Thoracic aorta (tissue), 2 donors: ENCODE measurements at places on chromosomes 6 and 20.

- no peak for DNase-seq
Measured at GRCh38 chr6:72813807-72814596, 192.1 kb downstream of the KCNQ5 start.

- no peak for DNase-seq
Measured at GRCh38 chr6:18323935-18324705, 59.8 kb upstream of the DEK start.

GRCh38 chr20:35901678-35902544, 52.4 kb downstream of the SCAND1 start:
- no peak for DNase-seq

- DNase-seq, result no peak
Measured at GRCh38 chr6:18183766-18184165, 28.5 kb downstream of the KDM1B start.

GRCh38 chr6:64224819-64225218, 589.2 kb downstream of the PHF3 start:
- no peak for DNase-seq

GRCh38 chr20:63951398-63952209, 4.6 kb downstream of the UCKL1 start:
- DNase-seq, result no peak

GRCh38 chr6:29743568-29743967, 20.3 kb downstream of the HLA-F start:
- DNase-seq, result no peak

DNA sequence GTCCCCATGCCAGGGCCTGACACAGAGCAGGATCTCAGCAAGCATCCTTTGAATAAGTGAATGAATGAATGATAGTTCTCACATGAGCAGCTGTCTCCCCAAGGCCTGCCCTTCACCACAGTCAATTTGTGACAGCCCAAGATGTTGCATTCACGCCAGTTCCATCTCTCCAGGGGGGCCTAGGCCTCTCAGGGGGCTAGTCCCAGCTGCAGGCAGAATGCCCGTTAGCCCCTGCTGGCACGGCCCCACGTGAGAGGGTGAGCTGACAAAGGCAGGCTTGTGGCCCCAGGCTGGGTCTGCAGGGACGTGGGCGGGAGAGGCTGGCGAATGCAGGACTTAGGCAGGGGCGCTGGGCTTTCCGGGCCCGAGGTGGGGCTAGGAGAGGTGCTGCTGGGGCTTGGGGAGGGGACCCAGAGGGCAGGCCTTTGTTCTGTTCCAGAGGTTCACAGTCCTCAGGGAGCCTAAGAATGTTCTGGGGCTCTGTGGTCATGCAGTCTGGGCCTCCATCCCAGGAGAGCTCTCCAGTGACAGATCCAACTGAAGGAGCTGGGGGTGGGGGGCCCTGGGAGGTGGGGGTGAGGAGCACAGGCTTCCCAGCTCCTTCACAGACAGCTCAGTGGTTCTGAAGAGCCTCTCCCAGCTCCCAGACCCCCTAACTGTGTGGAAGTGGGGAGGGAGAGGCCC, 30.5 kb upstream of the TLDC2 start:
- DNase-seq, result no peak

DNA sequence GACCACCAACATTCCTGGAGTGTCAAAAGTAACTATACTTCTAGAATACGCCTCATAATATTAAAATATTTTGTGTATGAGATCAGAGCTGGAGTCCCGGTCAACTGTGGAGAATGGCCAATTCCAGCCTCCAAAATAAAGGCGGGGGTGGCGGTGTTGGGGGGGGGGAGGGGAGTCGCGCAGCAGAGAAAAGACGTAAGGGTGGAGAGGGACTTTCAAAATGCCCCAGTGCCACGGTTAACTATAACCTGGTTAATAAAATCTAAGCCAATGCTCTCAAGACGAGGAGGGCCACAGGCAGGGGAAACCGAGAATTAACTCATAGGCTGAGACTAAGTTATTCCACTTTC, 1.3 kb downstream of the NUP153 start:
- peak; percentile 13 for DNase-seq

DNA sequence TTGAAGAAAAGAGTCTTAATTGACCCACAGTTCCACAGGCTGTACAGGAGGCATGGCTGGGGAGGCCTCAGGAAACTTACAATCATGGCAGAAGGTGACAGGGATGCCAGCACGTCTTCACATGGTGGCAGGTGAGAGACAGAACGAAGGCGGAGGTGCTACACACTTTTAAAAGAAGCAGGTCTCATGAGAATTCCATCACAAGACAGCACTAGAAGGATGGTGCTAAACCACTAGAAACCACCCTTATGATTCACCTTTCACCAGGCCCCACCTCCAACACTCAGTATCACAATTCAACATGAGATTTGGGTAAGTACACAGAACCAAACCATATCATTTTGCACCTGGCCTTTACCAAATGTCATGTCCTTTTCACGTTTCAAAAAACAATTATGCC, 20.9 kb downstream of the TAGAP start:
- no peak for DNase-seq

DNA sequence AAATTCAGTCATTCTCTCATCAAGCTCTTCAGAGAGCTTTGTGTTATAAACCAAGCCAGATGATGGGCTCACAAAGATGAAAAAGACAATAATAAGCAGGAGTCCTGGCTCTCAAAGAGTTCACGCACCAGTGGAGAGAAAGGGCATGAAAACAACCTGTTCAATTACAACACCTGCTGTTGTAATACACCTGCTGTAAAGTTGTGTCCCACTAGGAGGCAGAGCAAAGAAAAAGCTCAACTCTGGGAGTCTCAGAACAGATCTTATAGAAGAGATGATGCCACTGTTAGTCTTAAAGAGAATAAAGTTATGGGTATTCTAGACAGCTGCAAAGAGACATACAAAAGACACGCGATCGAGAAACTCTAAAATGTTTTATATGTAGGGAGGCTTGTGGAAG, 100.6 kb downstream of the DCDC2 start:
- no peak for DNase-seq

- no peak for DNase-seq
Measured at GRCh38 chr20:6053776-6054688, at the start of gene LRRN4. LRRN4 (minus strand) TSS chr20:6054060; CDS start chr20:6052799, 1,261 bp downstream.

GRCh38 chr6:53029257-53029656, 34.2 kb upstream of the GSTA4 start:
- DNase-seq, result no peak

DNA sequence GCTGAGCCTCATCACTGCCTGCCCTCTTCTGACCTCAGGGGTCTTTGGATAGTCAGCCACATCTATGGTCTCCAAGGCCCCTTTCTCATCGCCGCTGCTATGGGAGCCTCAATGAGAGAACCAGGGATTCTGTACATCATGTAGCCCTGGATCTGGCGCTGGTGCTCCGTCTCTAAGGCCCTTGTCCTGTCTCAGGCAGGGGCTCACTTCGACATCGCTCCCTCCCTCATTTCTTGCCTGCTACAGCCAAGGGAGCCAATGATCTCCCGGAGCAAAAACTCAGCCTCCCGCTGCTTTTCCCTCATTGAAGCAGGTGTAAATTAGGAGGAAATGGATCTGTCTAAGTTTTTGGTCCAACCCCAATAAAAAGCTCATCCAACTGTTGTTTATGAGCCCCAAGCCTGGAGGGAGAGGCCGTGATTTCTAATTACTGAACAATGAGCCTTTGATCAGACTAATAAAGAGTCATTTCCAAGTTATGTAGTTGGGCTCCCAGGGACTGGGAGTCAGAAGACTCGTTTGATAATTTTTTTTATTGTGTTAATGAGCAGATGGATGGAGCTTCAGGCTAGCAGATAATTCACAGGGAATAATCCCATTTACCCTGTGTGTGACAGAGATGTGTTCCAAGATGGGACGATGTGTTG, 30.9 kb downstream of the LBP start:
- no peak for DNase-seq

DNA sequence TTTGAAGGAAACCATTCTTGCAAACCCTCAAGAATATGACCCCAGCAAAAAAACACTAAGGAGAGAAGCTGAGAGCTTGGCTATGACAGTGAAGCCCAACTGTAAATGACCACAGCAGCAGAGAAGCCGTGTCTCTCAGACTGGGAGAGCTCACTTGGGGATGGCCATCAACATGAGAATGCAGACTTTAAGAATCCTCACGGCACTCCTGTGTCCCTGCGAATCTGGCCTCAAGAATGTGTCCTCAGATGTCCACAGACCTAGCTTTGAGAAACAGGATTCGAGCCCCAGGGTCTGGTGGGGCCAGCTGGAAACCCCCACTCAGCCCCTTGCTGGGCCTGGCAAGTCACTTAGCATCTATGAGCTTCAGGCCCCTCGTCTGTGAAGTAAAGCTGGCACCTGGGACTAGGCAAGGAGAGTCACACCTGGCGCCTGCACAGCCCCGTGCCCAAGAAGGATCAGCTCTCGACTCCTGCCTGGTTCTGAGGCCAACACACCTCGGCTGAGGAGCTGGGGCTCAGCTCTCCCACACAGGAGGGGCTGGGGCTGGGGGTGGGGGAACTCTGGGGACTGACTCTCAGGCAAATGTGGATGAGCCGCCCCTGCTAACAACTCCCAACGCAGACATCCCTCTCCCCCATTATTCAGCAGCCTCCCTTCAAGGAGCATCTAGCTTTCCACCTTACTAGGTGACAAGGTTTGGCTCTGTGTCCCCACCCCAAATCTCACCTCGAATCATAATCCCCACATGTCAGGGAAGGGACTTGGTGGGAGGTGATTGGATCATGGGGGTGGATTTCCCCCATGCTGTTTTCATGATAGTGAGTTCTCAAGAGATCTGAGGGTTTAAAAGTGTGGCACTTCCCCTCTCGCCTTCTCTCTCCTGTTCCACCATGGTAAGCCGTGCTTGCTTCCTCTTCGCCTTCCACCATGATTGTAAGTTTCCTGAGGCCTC, 97.7 kb downstream of the GRM4 start:
- no peak for DNase-seq

- no peak for DNase-seq
Measured at GRCh38 chr6:114153448-114153847, 182.5 kb upstream of the HDAC2 start.

DNA sequence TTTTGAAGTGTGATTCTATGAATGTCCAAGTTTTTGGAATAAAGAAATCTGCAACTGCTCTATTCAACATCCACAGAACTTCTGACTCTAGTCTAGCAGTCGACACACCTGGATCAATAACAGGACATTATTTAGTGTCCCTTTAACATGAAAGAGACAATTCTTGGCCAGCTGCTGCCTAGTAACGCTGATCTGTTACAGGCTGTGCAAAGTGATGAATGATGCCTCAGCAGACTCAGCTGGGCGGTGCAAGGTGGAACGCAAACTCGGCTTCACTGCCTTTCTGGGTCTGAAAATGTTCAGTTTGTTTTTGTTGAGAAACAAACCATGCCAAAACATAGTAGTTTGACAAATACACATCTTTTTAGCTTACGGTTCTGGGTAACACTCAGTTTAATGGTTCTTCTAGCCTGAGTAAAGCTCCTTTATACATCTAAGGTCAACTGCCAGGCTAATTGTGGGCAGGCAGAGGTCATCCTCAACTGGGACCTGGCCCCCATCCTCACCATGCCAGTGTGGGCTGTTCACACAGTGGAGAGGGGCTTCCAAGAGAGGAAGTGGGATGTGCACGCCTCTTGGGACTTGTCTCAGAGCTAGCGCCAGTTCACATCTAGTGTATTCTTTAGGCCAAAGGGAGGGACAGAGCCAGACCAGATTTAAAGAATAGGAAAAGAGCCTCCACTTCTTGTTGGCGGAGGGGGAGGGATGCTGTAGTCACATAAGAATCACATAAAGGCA, 879.7 kb downstream of the QKI start:
- no peak for DNase-seq

DNA sequence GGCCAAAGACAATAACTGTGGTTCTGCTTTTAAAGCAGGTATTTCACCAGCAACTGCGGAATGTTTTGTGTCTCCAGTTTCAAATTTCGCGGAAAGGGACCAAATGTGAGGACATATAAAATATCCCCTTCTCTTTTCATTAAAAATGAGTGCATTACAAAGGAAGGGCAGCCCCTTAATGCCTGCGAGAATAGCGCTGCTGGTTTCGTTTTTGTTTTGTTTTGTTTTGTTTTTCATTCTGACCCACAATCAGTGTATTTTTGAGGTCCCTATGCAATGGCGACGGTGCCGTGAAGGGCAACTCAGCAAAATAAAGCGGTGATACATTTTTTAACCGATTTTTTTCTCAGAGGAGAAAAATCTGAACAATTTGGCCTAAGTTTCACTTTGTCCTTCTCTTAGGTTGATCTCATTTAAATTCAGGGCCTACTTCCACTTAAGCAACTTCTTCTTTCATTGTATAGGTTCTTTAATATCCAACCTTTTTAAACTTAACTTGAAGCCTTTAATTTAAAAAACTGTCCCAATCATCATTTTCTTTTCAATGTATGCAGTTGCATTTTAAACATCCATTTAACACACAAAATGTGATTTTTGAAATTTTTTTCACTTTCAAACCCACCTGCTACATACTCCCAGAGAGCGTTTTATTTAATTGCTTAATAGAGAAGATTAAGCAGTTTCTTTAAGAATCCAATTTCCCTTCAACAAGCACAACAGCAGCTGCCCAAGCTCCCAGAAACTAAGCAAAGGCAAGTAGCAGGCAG, 2.9 kb upstream of the HIVEP2 start:
- DNase-seq, result no peak

DNA sequence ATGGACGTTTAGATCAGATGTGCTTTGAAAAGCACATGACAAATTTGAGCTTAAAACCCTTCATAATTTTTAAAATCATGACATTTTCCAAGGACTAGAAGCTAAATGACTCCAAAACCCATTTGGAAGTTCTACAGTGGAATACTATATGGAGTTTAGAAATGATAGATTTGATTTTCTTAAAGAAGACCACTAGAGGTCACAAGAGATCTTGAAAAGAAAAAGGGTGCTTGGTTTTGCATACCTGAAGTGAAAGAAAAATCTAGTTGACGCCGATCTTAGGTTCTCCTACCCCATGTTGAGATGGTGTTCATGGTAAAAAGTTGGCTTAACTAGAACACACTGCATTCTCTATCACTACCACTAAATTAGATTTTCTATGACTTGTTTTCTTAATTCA, 31.5 kb downstream of the CFAP61 start:
- no peak for DNase-seq

- DNase-seq, result no peak
Measured at GRCh38 chr6:35318196-35319171, 20.9 kb downstream of the DEF6 start.

DNA sequence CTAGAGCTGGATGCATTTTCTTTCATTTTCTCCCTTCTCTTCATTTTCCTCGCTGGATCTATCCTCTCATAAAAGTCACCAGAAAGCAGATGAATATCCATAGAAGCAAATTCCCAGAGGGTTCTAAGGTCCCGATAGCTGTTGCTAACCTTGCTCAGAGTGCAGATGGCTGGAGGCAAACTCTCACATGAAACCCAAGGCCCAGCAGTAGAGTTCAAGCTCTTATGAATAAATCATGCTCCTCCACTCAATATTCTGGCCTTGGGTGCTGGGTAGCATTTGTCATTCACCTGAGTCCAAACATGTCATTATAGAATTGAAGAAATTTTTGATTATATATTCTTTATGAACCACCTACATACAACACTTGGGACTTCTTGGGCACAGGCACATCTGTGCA, 539.7 kb upstream of the MARCKS start:
- DNase-seq, result no peak

GRCh38 chr20:50405235-50405914, 104.8 kb upstream of the PTPN1 start:
- no peak for DNase-seq

GRCh38 chr6:20680697-20681165, 146.5 kb downstream of the CDKAL1 start:
- DNase-seq, result no peak
